ENCODE measurements at places on chromosomes 16 and 17.

DNA sequence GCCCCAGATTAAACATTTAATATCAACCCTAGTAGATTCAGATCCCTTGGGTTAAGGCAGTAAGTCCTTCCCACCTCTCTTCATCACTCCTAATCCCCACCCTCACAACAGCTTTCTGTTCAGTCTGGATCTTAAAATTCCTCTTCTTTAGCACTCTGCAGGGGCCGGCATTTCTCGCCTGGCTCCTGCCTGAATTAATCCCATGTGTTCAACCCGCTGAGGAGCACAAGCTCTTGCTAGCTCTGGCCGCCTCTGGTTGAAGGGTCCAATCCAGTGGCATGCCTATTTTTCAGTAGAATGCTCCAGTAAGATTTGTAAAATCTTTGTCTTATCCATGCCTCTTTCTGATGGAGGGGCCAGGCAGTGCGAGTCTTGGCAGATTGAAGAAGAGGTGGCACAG lies 59.2 kb downstream of the CYB5B start:
- no peak for DNase-seq

DNA sequence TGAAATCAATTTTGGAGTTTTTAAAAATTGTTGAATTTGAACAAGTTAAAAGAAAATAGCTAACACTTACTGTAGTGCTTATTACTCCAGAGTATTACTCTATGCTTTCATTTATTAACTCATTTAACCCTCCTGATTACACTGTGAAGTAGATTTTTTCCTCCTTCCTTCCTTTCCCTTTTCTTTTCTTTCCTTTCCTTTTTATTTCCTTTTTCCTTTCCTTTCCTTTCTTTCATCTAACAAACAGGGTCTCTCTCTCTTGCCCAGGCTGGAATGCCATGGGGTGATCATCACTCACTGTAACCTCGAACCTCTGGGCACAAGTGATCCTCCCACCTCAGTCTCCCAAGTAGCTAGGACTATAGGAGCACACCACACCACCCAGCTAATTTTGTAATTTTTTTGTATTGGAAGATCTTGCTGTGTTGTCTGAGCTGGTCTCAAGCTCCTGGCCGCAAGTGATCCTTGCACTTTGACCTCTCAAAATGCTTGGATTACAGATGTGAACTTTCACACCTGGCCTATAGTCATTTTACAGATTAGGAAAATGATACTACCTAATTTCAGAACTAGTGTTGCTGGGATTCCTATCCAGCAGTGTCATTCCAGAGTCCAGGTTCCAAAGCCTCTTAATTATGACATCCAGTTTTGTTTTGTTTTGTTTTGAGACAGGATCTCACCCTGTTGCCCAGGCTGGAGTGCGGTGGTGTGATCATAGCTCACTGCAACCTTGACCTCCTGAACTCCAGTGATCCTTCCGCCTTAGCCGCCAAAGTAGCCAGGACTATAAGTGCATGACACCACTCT lies 59.9 kb downstream of the TAOK1 start:
- DNase-seq: no peak

DNA sequence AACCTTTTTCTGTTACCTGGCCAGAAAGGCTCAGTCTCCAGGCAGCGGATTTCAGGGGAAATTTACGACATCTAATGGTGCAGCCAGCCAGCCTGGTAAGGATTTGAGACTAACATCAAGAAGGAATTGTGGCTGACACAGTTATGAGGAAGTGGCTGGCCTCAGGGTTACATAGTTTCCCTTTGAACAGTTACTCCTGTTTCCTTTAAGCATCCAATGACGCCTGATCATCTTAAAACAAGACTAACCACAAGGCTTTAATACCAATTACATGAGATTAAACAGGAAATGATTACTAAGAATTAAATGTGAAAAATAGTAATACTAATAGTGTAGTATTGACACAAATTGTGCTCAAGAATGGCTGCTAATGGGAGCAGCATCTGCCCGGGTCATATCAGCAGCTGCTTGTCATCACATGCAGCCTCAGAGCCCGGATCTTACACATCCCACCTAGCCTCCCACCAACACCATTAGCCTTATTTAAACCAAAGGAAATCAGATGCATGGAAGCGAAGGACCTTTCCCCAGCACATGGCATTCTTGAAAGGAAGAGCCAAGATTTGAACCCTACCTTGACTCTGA lies 431.8 kb downstream of the PMP22 start:
- no peak for DNase-seq

- DNase-seq: no peak
Observed at GRCh38 chr17:26782153-26782552, 511.8 kb upstream of the WSB1 start.

GRCh38 chr16:77910021-77910420 lies 112.3 kb upstream of the CLEC3A start:
- no peak for DNase-seq

DNA sequence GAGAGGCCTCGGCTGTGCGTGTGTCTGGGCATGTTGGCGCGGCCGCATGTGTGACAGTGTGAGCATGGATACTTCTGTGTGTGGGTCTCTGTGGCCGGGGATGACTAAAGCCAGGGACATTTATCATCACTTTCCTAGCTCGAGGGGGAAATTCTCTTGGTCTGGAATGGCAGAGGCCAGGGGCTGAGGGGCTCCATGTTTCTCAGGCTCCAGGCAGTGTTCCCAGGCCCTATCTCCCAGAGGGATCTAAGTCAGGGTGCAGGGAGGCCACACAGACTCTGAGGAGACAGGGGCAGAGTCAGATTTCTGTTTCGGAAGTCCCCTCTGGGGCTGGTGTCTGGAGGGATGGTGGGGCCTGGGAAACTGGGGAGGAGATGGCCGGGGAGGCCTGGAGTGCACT lies 23.7 kb upstream of the SPNS2 start:
- no peak for DNase-seq

- no peak for DNase-seq
Observed at GRCh38 chr16:25905810-25906209, 214.1 kb downstream of the HS3ST4 start.

GRCh38 chr16:79991969-79992368 lies 391.4 kb upstream of the MAF start:
- DNase-seq: no peak

DNA sequence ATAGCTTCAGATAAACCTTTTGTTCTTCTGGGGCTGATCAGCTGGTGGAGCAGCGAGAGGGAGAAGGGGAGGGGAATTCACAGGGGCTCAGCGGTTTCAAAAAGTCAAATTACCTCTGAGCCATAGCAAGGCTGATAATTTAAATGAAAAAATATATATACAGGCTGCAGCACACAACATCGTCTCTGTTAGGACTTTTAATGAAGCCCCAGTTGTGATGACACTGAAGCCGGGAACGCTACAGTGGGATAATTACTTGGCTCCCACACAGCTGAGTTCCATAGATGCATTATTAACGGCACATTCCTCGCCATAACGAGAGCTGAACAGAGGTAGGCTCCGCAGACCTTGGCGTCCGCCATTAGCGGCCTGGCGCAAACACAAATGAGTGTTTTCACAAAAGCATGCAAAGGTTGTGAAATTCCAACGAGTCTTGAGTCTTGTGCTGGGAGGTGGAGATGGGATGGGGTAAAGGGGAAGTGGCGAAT lies 216.0 kb downstream of the C16orf78 start:
- no peak for DNase-seq

- no peak for DNase-seq
Observed at GRCh38 chr17:39236981-39237441, 11.3 kb upstream of the STAC2 start.

DNA sequence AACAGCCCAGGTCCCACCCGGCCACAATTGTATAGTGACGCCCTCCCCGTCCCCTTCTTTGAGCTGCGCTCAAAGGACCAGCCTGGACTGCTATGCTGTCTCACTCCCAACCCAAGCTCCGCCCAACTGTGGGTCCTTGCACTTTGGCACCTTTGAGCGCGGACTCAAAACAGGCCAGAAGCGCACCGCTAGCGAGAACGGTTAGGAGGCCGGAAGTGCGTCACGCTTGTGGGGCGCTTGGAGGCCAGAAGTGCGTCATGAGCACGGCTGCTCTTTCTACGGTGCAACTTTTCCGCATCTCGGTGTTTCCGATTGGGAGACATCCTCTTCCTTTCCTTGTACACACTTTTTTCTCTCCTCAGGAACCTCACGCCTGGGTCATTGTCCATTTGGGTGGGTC lies at the start of gene ZNF19:
Gene ZNF19 (minus strand): TSS at position 203 of the 400 bp plus-strand sequence. CDS start 7,210 bp downstream, outside the sequence.
- no peak for DNase-seq

- no peak for DNase-seq
Observed at GRCh38 chr16:83727018-83727417, 80.8 kb upstream of the HSBP1 start.

GRCh38 chr17:633133-633532 lies 81.5 kb downstream of the VPS53 start:
- no peak for DNase-seq

- no peak for DNase-seq
Observed at GRCh38 chr17:41656249-41657023, 32.1 kb upstream of the KRT17 start.

GRCh38 chr17:8846768-8847211 lies 20.7 kb downstream of the PIK3R6 start:
- DNase-seq: peak; percentile 10

- no peak for DNase-seq
Observed at GRCh38 chr17:66928949-66929348, 35.6 kb upstream of the CACNG4 start.

- no peak for DNase-seq
Observed at GRCh38 chr17:29043539-29044145, 701 bp downstream of the PIPOX start.

DNA sequence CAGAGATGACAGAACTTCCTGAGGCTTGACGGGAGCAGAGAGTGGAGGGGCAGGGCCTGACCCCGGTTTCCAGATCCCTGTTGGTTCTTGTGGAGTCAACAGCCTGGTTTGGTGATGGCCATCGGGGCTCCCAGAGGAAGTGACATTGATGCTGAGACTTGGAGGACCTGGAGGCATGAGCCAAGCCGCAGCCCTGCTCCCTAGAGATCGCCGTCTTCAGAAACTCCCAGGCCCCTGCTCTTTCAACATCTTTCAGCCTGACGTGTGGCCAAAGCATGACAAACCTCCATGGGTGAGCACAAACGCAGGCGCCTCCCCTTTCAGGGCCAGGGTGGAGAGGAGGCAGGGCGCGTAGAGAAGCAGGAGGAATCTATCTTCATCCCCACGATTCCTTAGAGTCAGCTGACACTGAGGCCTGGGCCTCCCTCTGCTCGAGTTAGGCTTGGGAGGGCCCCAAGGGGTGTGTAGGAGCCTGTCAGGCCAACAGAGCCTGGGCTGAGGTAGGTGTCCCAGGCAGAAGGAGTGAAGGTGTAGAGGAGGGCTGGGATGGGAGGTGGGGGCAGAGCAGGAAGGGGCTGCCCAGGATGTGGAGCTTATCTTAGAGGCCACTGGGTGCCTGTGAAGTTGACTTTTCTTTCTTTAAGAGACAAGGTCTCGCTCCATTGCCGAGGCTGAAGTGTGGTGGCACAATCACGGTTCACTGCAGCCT lies 56.1 kb upstream of the MED9 start:
- no peak for DNase-seq
